ENCODE measurements at places on chromosomes 12 and 14.

GRCh38 chr14:34063470-34064164, 112.7 kb upstream of the EGLN3 start:
- no peak for DNase-seq

- DNase-seq = no peak
Observed at GRCh38 chr12:88931598-88931997, 351.3 kb upstream of the KITLG start.

DNA sequence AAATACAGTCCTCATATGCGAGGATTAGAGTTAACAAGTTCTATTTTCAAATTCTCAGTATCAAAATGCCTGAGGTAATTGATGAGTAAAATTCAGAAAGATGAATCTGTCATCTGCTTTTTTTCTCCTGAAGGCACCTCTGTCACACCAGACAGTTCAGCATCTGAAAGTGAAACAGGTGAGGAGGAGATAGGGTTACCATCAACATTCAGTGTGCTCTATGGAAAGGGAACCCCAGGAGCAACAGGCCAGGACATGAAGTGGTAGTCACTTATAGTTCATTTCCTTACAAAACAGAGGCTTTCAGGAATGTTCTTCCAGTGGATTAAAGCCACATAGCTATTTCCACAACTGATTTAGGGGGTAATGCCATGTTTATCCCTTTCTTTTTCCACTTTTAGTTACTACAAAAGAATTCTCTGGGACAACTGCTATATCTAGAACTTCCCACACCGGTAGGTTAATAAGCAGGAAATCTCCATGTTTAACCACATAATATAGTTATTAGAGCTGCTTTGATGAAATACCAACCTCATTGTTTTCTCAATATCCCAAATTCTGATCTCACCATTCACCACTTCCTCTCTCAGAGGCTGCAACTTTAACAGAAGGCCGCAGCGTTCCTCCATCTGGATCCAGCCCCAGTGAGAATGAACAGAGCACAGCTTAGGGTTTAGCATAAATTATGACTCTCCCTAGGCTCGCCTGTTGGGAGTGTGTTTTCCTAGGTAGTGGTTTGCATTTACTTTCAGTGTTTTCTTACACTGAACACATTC, 177.0 kb upstream of the CNTN1 start:
- no peak for DNase-seq

DNA sequence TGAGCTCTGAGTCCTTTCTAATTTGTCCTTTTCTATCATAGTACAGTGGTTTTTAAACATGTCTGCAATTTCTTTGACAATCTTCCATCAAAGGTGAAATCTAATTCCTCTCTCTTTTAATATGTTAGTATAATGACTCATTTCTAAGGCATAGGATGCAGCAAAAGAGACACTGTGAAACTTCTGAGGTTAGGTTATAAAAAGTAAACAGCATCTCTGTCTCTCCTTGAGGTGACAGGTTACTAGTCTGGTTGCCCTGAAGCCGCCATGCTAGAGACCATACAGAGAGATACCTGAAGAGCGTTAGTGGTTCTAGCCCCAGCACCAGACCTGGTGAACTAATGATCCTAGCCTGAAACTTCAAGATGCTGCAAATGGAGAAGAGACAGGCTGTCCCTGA, 114.3 kb downstream of the PPM1A start:
- DNase-seq = no peak

GRCh38 chr12:129305851-129306250, 452.6 kb downstream of the GLT1D1 start:
- no peak for DNase-seq

DNA sequence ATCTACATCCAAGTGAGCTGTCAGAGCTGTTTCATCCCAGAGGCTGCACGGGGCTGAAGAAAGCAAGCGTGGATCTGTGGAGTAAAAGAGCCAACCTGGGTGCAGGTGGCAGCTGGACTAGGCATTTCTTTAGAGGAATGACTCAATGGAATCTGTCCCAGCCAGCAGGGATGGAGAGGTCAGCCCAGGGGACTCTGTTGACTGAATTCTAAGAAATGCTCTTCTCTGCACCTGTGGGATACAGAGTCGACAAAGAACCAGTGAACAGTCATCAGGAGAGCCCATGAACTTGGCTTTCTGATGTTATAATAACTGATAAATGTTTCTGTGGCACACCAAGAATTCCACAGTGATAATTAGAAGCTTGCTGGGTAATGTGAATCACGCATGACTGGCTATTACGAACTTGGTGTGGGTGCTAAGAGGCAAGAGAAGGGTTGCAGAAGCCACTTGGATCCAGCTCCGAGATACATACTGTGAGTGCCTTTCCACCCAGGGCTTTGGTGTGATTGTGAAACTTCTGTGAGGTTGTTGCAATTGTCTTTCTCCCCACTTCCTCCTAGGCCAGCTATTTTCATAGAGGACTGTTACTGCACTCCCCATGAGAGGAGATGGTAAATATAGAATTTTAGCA, 16.2 kb downstream of the PYGL start:
- no peak for DNase-seq

DNA sequence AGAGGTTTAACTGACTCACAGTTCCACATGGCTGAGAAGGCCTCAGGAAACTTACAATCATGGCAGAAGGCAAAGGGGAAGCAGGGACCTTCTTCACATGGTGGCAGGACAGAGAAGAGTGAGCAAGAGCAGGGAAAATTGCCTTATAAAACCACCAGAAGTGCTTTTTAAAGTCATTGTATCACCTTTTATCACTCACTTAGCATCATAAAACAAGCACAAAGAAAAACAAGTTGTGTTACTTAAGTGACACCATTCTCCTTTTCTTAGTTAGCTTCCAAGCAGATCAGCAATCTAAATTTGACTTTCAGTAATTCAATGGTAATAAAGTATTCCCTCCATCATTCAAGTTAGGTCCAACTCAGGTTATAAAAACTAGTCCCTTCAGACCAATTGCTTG, 28.5 kb downstream of the OSBPL8 start:
- DNase-seq = no peak

DNA sequence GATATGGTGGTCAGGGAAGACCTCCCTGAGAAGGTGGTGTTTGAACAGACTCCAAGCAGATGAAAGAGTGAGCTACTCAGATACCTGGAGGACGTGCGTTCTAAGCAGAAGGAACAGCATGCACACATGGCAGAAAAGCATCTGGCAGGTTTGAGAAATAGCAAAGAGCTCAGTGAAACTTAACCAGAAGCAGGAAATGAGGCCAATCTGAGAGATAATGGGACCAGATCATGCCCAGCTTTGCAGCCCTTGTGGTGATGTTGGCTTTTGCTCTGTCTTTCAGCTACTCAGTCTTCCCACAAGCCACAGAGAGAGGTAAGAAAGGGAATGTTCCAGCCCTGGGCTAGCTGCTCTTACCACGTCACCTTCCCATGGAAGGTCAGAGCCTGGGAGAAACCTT, 176.3 kb upstream of the GSC start:
- DNase-seq = no peak

DNA sequence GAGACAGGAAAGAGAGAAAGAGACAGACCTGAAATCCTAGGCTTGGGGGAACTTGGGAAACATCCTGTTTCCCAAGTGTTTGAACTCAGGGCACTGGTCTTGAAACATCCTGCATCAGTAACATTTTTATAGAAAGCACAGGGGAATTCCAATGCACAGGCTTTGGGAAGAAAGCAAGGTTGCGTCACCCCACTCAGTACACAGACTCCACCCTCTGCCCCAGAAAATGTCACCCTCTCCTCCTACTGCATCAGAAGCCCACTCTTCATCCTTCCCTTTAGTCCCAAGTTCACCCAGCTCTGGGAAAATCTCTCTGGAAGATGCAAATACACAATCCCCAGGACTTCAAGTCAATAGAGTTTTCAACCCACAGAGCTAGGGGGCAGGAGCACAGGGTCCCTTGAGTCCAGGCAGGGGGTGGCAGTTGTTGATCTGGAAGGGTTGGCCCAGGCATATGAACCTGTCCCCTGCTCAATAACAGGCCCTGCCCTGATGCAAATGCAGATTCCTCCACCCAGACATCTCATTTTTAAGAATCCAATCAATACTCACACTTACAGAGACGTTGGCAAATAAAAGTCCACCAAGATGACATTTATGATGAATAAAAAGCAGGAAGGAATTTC, 1.7 kb downstream of the RDH16 start:
- DNase-seq = no peak

GRCh38 chr14:65169351-65169750, 67.0 kb upstream of the MAX start:
- no peak for DNase-seq

DNA sequence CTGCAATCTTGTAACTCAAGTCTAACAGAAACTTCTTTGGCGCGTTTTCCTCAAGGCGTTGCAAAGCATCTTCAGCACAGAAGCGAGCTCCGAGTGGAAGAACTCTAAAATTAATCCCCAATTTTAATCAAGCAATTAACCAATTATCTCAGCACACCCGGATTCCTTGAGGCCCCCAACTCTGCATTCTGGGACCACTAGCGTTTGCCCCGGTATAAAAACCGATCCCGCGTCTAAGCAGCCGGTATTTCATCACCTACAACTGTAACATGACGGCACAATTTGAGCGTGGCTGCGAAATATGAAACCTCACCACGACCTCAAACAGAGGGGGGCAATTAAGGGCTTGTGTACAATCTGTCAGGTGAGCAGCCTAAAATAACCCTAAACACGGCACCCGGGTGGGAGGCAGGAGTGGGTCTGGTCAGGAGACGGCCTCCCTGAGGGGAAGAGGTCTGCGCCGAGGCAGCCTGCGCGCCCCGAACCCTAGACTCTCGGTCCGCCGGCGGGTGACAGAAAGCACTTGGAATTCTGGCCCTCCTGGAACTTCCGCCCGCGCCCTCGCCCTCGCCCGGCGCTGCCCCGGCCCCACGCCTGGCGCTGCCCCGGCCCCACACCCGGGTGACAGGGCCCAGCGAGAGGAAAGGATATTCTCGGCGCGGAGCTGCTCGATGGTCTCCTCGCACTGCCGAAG, 594 bp downstream of the ZCCHC8 start:
- DNase-seq = no peak

- DNase-seq = no peak
Observed at GRCh38 chr12:106048676-106049075, 90.1 kb downstream of the NUAK1 start.

- DNase-seq = no peak
Observed at GRCh38 chr12:14900521-14901227, 15.0 kb upstream of the MGP start.

DNA sequence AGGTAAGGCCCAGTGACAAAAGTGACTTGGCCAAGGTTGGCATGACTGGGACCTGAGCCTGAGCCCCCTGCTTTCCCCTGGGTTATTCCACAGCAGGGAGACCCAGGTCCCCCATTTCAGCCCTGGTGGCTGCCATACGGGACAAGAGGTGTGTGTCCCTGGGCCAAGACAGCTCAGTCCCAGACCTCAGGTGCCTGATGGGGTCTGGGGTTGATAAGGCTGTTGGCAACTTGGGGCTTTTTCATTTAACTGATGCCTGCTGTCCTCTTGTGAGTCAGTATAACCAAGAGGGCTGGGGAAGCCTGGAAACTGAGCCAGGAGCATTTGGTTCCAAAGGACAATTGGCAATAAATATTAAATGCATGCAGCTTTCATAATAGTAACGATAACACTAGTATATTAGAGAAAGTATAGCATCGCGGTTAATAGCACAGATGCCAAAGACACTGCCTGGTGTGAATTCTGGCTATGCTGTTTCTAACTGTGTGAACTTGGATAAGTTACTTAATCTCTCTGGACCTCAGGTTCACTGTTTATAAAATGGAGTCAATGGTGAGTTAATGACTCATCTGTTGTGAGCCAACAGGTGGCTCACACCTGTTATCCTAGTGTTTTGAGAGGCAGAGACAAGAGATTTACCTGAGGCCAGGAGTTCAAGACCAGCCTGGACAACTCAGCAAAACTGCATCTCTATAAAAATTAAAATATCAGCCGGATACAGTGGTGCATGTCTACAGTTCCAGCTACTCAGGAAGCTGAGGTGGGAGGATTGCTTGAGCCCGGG, 898 bp downstream of the SDSL start:
- DNase-seq = no peak

GRCh38 chr14:95679998-95680735, 6.1 kb upstream of the TCL1B start:
- DNase-seq = no peak

- DNase-seq = no peak
Observed at GRCh38 chr12:24746864-24747263, 202.0 kb downstream of the BCAT1 start.
